ENCODE measurements at places on chromosomes 2 and 18. TPM values are rescaled to one million over a fixed set of nuclear protein-coding genes. Genes with fewer than 3 reads are reported as not detected.

Gene ZNF396
- total RNA-seq: 0.62 TPM

- no peak for DNase-seq
These were observed 64.9 kb upstream of the ZCCHC2 start for GRCh38 chr18:62457877-62458276.

DNA sequence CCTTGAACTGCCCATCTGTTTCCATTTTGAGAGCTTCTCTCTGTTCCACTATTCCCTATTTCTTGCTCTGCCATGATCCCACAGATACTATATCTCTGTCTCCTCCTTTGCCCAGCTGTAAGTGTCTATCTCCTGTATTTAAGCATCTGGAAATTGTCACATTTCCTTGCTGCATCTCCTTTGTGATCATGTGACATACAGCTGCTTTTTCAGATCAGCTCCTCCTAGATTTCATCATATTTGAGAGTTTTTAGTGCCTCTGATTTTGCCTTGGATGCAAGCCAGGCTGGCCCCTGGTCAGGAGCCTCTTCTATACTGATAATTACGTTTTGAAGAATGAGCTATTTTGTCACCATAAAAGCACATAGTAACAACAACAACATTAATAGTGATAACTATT is 131.7 kb upstream of the TNP1 start:
- DNase-seq: no peak

Gene RAD51AP2
- total RNA-seq: not detected

DNA sequence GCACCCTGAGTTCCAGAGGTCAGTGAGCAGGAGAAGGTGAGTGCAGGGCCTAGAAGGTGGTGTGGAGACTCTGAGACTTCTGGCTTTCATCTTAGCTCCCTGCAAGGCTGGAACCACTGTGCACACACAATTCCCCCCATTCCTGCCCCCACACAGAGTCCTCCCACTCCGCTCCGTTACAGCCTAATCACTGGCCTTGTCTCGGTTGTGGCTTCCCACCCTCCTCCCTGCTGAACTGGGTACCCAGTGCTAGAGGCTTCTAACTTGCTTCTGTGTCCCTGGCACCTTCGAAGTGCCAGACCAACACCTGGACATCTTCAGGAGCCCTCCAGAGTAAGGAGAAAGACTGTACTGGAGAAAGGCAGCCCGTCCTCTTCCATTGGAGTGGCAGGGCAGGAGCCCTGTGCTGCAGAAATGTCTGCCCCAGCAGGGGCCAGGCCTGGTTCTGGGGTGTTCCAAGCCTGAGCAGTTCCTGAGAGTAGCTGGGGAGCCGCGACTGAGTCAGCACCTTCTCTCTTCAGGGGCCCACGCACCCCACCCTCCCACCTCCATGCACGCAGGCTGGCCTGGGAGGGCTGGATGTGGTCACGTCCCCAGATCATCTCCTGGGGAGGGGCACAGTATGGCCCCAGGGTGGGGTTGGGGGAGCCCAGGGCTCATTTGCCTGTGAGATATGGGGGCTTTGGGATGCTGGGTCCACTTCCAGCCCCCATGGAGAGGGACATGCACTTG is 23.4 kb downstream of the CROCC2 start:
- DNase-seq: peak; percentile 23

Gene CERS6
- total RNA-seq: 14.7 TPM

DNA sequence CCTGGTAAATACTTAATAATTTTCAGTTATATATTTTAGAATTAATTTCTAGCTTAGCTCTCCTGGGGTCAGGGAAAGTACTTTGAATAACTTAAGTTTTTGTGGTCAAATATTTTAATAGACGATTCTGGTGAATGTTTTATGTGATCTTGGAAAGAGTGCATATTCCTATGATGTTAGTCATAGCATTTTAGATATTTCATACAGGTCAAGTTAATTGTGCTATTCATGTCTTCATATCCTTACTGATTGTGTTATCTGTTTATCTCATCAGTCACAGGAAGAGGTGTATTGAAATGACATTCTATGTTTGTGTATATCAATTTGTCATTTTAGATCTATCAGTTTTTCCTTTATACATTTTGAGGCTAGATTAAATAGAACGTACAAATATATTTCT is 576.2 kb downstream of the CPS1 start:
- DNase-seq: no peak

Gene CHRNG
- total RNA-seq: not detected

- peak; percentile 44 for DNase-seq
These were observed 29.3 kb upstream of the HS6ST1 start for GRCh38 chr2:128347701-128348539.

Gene SIX3
- total RNA-seq: not detected

GRCh38 chr2:147374423-147374811 is 470.4 kb upstream of the ACVR2A start:
- DNase-seq: no peak

Gene B3GNT7
- total RNA-seq: 0.87 TPM

DNA sequence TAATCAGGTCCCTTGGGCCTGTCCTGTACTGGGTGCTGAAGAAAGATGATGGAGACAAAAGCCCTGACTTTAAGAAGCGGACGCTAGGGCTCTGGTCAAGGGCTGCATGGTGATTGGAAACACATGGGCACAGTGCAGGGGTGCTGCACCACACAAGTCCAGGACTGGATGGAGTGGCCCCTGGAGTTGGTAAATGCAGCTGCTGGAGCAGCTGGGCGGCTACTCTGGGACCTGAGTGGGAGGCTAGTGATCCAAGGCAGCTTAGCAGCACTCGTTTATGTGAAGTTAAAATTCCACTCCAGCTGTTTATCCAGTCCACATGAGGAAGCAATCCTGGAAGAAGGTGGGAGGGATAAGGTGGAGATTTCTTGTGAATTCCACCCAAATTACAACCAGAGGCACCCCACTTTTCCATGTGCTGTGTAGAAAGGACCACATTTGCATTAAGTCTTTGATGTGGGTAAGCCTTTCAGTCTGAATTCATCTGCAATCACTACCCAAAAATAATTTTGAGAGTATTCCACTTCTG is 24.9 kb downstream of the MERTK start:
- no peak for DNase-seq

Gene NTSR2
- not detected for total RNA-seq

Gene MERTK
- 10.6 TPM for total RNA-seq

GRCh38 chr2:9883897-9884296 is 40.6 kb downstream of the TAF1B start:
- no peak for DNase-seq

Gene OSBPL6
- 2.4 TPM for total RNA-seq

Gene EFR3B
- total RNA-seq: 0.33 TPM

DNA sequence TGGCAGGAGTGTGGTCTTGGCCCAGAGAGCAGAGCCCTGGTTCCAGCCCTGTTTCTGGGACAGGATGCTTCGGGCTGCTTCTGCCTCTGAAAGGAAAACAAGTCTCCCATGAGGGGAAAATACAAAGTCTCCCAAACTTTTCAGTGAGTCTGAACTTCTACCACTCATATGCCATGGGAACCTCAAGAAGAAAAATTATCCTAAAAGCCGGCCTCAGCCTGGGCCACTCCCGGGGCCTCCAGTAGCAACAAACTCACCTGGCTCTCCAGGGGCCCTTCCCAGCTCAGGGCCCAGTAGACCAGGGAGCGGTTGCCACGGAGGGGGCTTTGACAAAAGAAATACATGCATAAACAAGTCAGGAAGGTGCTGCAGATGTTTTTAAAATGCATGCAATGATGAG is 289.2 kb upstream of the HDAC4 start:
- DNase-seq: no peak

Gene CXCR2
- total RNA-seq: 1.5 TPM

- DNase-seq: no peak
These were observed 863 bp upstream of the SIX2 start for GRCh38 chr2:45009928-45010701.

- no peak for DNase-seq
These were observed 22.5 kb upstream of the ACYP2 start for GRCh38 chr2:54092940-54093339.

Gene TMEM17
- 0.48 TPM for total RNA-seq

Gene SESTD1
- 27.9 TPM for total RNA-seq

GRCh38 chr2:33644215-33644614 is 45.1 kb upstream of the FAM98A start:
- no peak for DNase-seq

DNA sequence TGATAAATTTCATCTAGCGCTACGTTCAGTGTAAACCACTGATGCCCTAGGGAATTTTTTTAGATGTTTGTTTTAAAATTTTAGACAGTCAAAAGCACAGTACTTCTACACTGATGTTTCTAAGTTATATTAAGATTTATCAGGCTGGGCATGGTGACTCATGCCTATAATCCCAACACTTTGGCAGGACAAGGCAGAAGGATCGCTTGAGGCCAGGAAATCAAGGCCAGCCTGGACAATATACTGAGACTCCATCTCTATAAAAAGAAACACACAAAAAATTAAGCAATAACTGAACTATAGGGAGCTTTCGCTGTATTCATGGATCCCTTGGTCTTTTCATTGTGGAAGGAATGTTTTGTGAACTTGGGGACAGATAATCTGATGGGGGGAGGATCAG is 50.6 kb upstream of the MAPRE2 start:
- no peak for DNase-seq

Gene SLC5A7
- not detected for total RNA-seq

Gene REG3G
- not detected for total RNA-seq

Gene MAL
- total RNA-seq: not detected

Gene SKOR2
- not detected for total RNA-seq

DNA sequence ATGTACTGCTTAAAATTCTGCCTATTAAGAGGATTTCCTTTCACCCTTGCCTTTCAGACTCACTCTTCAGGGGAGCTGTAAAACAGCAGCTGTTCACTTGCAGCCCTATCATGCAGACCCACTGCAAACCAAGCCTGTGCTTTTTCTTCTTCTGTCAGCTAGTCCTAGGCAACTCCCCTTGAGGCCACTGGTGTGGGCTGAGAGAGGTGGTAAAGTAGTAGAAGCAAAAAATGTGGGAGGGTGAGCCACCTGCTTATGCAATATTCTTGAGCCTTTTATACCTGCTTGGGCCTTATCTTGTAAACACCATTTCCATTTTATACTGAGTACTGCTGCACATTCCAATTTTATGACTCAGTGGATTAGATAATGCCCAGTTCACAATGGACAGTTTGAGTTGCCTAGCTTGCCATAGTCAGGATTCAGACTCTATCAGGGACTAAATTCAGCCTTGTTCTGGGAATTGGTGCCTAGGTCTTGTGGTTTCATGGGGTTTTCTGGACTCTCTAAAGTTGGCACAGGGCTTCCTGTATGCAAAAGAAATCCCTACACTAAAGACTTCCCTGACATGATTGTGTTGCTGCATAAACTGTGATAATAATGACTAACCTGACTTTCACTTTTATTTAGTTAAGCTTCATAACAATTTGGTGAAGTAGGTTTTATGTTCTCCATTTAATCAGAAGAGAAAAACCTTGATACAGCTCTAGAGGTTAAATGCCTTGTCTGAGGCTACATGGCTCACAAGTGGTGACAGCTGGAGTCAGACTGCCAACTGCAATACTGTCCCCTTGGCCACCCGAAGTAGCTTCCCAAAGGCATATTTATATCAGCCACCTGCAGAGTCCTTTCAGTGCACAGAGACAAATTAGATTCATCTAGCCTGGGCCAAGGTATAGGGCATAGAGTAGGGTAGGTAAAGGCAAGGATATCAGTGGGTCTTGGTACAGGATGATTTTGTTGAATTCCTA is 47.4 kb upstream of the KDM3A start:
- DNase-seq: no peak

Gene KCNJ13
- total RNA-seq: not detected

Gene KHK
- 251 TPM for total RNA-seq

Gene TCF7L1
- 1.2 TPM for total RNA-seq

Gene MAPK4
- total RNA-seq: 1.5 TPM

DNA sequence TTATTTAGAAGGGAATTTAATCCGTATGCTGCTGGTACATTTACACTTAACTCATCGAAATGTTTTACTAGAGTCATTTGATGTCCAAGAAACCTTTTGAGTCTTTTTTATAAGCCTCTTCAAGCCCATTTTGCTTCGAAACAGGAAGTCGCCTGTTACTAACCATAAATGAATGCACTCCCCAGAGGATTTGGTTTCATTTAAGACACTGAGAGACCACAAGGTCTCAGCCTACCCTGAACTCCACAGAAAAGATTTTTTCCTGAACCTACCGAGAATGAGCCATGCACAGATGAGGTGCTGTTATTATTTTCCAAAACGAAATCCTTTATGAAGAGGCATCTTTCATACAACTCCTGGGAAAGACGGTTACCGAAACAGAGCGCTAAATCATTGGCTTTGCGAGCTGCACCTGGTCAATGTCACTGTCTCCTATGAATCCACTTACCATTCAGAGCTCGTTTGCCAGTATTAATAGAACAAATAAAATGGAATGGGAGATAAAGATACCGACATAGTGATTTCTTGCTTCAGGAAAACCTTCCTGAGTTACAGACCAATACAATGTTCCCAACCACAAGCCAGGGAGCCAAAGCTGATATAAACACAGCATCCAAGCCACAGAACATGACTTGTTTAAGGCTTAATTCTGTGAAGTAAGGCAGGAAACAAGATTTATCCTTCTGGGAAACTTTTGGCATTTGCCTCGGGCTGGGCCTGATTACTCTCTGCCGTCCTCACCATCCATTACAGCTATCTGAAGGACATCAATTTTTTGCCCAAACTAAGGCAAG is 382.1 kb downstream of the OSR1 start:
- no peak for DNase-seq

Gene AFF3
- total RNA-seq: 7.3 TPM

DNA sequence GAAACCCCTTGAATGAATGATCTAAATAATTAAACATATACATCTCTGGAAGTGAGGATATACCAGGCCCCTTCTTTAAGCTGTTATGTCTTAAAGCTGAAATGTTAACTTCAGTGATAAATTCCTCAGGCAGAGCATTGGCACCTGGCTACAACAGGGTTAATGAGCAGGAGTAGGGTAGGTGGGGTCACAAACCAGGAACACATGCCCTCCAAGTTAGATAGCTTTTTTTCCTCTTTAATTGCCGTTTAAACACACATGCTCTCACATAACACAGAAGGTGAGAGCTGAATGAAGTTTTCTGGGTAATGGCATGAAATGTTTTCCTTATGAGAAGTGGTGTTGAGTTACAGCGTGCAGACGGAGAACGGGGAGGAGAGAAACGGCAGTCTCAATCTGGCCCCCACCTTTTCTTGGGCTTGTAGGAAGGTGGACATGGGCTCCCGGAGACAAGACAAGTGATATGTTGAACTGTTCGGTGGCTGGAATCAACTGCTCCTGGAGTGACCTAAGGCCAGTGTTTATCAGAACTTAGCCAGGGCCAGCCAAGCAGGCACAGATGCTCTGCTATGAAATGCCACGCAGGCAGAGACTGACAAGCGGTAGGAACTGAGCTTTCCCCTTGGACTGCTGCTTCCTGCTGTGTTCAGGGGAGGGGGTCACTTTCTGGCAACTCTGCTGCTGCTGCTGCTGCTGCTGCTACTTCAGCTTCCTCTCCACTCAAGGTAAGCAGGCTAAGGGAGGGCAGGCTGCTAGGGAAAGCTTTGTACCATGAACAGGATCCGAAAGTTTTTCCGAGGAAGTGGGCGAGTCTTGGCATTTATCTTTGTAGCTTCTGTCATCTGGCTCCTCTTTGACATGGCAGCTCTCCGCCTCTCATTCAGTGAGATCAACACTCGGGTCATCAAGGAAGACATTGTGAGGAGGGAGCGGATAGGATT is at the start of gene GALNT5:
GALNT5 (plus strand) TSS at position 394 of the 941 bp plus-strand sequence; CDS start at position 772, 378 bp downstream.
- DNase-seq: no peak

GRCh38 chr2:20583425-20583881 is 67.4 kb downstream of the HS1BP3 start:
- DNase-seq: peak; percentile 39

Gene CHMP3
- 20.4 TPM for total RNA-seq

Gene ANKRD53
- 0.54 TPM for total RNA-seq

All from right lobe of liver (tissue), 6 donors.